Testis (tissue), 5 donors: ENCODE measurements at places on chromosomes 5 and 9.
A peak's percentile ranks its signal among the peaks of the same experiment; 100 is the strongest.

- no peak for DNase-seq
Measured at GRCh38 chr5:4862500-4862899, 277.6 kb upstream of the ADAMTS16 start.

- DNase-seq, result no peak
Measured at GRCh38 chr9:30846651-30847050, 1537.8 kb upstream of the ACO1 start.

- DNase-seq, result no peak
Measured at GRCh38 chr5:53501054-53501453, 20.6 kb downstream of the FST start.

DNA sequence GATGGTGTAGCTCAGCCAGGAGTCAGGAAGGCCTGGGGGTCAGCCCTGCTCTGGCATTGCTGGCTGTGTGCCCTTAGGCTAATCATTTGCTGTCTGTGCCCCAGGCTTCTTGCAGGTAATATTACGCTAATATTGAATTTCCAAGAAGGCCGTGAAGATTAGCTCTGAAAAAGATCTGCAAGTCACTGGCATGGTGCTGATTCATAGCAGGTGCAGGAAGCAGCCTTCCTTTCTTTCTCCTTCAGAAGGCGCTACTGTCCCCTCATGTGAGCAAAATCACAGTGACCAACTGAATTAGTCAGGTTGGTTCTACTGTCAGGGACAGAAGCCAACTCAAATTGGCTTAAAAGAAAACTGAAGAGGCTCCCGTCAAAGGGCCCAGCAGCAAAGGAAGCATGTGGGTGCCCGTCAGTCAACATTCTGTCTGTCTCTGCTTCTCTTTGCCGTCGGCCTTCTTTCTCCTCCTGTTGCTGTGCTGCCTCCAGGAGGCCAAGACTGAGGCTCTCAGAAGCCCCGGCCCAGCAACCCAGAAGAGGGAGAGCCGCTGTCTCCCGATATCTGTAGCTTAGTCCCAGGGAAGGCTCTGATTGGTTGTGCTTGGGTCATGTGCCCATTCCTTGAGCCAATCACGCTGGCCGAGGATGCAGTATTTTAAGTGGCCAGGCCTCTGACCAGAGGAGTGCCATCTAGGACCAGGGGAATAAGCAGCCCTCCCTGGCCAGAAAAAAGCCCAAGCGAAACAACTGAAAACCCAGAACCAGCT, 67.8 kb upstream of the NEURL1B start:
- DNase-seq, result peak; percentile 64

DNA sequence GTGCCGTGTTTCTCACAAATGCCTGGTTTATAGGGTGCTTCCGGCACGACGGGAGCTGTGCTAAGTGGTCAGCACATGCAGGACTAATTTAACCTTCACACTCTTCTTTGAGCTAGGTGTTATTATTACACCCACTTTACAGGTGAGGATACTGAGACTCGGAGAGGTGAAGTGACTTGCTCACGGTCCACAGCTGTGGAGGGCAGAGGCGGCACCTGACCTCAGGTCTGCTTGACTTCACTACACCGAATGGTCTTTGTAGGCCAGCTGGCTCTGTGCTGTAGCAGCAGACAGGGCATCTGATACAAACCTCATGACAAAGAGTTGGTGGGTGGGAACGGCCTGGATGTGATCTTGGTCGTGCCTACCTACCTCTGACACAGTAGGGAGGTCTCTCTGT, 102.0 kb upstream of the BOD1 start:
- DNase-seq, result no peak

DNA sequence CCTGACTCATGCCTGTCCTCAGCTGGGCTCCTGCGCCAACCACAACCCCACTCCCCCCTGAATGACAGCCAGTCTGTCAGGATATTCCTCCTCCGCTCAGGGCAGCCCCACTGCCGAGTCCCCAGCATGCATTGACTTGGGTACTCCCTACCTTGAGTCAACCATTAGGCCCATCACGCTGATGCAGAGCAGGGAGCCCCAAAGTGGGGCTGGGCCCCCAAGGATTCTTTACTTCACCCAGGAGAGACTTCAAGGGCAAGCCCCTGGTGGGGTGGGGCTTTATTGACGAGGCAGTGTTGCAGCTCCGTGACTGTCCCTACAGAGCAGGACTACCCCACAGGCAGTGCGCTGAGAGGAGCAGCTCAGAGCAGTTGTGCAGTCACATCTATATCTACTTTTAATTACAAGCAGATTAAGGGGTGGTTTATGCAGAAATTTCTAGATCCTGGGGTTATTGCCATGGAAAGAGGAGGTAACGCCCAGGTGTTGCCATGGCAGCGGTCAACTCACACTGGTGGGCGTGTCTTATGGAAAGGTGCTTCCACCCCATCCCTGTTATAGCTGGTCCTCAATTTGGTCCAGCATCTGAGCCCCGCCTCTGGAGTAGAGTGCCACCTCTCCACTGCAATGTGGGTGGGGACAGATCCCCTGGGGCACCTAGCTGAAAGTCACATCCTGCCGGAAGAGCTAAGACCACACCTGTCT, 32.1 kb upstream of the FCN1 start:
- no peak for DNase-seq

DNA sequence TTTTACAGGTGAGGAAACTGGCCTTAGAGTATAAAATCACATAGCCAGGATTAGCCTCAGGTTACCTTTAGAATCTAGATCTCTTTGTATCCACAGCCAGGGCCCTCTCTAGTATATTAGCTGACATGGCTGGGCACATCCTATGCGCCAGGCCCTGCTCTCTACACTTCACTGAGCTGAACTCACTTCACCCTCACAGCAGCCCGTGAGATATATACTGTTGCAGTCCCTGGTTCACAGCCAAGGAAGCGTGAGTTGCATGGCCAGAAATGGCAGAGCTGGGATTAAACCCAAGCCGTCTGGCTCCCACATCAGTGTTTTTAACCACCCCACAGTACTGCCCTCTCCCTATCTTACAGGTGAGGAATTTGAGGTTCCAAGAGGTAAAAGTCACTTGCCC, 58.4 kb downstream of the DAB2IP start:
- DNase-seq, result no peak

DNA sequence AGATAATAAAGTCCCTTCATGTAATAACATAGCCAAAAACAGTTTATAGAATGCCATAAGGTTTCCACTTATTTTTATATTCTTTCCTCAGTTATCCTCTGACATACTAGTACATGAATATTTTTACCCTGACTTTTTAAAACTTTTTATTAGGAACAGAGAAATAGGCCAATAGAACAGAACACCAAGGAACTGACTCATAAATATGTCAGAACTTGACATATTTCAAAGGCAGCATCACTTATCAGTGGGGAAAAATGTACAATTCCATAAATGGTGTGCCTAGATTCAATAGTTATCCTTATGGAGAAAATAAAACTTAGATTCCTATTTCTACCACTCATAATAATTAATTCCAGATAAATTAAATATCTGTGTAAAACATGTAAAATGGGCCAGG, 9.4 kb downstream of the STARD4 start:
- no peak for DNase-seq
